Stimulated activated naive CD4-positive, alpha-beta T cell treated with Interleukin-2 at 50 U/mL for 16 hours (primary cell): ENCODE measurements at places on chromosomes 5 and 9.

- DNase-seq = no peak
These were observed 83.5 kb upstream of the HSPA9 start for GRCh38 chr5:138658676-138659075.

GRCh38 chr9:8822667-8823025 lies 1023.1 kb upstream of the DMAC1 start:
- no peak for DNase-seq

- no peak for DNase-seq
These were observed 24.6 kb downstream of the PDZD2 start for GRCh38 chr5:31663519-31663918.

GRCh38 chr5:116275282-116275681 lies 190.5 kb downstream of the COMMD10 start:
- DNase-seq = no peak

DNA sequence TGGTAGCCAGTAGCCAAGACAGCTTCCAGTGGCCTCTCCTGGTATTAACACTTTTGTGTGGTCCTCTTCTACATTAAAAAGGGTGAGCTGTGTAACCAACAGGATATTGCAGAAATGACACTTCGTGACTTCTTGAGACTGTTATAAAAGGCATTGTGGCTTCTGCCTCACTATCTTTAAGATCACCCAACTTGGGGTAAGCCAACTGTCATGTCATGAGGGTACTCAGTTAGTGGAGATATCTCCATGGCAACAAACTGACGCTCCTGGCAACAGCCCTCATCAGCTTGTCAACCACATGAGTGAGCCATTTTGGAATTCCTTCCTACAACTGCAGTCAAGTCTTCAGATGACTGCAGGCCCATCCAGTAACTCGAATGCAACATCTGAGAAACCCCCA lies 121.7 kb downstream of the DEPDC1B start:
- DNase-seq = no peak

DNA sequence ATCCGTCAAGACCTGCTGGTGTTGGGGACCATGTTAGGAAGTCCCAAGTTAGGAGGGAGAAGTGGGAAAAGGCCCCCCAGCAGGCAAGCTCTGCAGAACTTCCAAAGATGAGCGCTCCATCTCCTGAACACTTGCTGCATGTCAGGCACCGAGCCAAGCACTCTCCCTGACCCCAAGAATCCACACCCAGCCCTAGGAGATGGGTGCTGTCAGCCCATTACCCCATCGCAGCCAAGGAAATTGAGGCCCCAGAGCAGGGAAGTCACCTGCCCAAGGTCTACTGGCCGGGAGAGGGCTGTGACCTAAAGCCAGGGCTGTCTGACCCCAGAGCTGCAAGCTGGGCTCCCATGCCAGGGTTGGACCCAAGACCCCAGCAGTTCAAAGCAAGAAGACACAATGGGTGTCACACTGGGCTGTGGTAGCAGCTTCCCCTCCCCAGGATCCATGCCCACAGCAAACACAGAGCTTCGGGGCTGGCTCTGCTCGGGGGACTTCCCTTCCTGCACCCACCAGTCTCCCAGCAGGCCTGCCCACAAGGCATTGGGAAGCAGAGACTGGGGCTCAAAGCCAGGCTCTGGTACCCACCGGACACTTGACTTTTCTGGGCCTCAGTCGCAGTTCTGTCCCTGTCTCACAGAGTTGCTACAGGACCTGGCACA lies 13.5 kb downstream of the EEIG1 start:
- DNase-seq = no peak

DNA sequence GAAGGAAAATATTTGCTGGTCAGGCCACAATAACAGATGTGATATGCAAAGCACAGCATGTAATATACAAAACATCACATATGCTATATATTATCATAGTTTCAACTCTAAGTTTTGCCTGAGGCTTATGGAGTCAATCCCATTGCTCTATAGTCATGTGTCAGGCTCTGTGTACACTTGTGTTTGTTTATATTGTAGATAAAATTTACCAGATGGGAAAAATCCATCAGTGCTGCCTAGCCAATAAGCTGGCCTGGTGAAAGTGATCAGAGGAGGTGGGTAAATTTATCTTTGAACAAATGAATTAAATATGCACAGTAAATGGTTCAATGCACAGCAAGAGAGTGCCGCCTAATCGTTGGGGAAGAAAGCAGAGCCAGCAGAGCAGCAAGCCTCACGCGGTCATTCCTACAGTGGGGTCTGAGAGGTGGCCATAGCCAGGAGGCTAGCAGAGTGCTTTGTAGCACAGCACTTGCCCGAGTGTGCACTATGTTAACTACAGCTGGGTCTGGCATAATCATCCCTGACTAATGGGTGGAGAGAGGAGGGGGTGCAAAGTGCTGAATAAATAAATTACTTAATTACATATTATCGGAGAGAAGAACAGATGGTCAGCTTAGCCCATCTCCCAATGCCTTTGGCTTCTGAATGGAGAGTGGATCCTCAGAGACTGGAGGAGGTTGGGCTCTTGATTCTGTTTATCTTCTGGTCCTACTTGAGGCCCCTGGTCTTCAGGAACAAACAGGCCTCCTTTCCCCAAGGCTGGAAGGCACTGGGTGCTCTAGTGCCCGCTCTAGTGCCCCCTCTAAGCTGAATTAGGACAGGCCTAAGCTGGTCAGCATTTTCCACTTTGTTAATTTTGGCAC lies 153.5 kb downstream of the MAT2B start:
- no peak for DNase-seq

DNA sequence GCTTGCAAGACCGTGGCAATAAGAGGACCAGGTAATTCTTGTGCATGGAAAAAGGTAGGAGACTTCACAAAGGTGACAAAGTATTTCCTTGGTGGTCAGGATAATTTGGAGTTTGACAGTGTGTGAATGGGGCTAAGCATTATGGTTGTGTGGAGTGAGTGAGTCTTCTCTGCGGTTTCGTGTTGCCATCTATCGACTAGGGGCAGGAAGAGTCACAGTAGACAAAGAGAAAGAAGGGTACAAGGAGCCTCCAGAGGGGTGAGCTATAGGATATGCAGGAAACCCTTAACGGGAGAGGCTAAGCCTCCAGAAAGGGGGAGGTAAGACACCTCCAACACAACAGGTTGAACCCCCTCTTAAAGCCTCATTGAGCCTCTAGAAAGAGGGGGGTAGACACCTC lies 64.0 kb upstream of the RANBP6 start:
- no peak for DNase-seq

GRCh38 chr5:116747881-116748280 lies 173.3 kb upstream of the SEMA6A start:
- no peak for DNase-seq

DNA sequence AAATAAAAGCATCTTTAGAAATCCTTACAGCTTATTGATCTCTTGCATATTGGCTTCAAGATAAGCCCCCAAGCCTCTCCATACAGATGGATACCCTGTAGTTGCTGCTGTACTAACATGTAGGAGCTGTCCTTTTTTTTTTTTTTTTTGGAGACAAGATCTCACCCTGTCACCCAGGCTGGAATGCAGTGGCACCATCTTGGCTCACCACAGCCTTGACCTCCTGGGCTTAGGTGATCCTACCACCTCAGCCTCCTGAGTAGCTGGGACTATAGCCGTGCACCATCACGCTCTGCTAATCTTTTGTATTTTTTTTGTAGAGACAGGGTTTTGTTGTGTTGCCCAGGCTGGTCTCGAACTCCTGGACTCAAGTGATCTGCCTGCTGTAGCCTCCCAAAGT lies 35.4 kb downstream of the SNX30 start:
- DNase-seq = no peak

GRCh38 chr5:137731176-137731575 lies 4.7 kb downstream of the KLHL3 start:
- DNase-seq = no peak

- no peak for DNase-seq
These were observed 36.0 kb upstream of the NPM1 start for GRCh38 chr5:171351536-171352073.

- no peak for DNase-seq
These were observed 218.7 kb downstream of the TRPM3 start for GRCh38 chr9:70902692-70903131.

DNA sequence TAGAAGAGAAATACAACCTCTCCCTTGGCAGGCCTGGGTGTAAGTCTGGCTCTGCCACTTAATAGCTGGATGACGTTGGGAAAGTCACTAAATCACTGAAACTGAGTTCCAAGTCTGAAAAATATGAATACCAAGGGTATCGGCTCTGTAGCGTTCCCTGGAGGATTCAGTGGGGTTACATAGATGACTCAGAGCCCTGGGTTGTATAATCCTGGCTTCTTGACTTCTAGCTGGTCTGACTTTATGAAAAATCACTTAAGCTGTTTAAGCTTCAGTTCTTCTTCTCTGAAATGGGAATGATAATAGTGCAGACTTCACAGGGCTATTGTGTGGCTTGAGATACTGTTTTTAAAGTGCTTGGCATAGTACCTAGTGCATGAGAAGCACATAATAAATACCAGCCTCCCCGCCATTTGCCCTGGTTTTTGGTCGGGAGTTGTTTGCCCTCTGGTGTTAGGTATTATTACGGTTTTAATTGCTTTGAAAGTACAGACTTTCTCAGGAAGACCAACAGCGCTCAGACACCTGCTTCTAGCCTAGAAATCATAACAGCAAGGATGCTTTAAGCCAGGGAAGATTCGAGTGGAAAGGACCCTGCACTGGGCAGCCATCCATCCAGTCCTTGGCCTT lies 43.0 kb downstream of the CYFIP2 start:
- no peak for DNase-seq

- DNase-seq = no peak
These were observed 11.0 kb downstream of the SNAPC3 start for GRCh38 chr9:15433661-15434060.

- no peak for DNase-seq
These were observed 150.6 kb downstream of the FRMD3 start for GRCh38 chr9:83387401-83388185.

GRCh38 chr5:174720612-174721529 lies 3.5 kb upstream of the MSX2 start:
- no peak for DNase-seq

DNA sequence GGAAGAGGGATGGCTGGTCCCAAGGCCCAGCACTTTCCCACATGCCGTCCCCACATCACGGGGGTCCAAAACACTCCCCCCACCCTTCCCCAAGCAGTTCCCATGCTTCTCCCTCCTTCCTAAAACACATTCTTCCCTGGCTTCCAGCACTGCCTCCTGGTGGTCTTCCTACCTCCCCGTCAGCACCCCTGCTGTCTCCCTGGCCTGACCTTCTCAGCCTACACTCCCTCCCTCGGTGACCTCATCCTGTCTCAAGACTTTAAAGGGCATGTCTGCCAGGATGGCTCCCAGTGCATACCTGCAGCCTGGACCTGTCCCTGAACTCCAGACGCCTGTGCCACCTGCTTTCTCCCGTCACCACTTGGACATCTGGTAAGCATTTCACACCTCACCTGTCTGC lies 4.3 kb upstream of the NCS1 start:
- DNase-seq = no peak

DNA sequence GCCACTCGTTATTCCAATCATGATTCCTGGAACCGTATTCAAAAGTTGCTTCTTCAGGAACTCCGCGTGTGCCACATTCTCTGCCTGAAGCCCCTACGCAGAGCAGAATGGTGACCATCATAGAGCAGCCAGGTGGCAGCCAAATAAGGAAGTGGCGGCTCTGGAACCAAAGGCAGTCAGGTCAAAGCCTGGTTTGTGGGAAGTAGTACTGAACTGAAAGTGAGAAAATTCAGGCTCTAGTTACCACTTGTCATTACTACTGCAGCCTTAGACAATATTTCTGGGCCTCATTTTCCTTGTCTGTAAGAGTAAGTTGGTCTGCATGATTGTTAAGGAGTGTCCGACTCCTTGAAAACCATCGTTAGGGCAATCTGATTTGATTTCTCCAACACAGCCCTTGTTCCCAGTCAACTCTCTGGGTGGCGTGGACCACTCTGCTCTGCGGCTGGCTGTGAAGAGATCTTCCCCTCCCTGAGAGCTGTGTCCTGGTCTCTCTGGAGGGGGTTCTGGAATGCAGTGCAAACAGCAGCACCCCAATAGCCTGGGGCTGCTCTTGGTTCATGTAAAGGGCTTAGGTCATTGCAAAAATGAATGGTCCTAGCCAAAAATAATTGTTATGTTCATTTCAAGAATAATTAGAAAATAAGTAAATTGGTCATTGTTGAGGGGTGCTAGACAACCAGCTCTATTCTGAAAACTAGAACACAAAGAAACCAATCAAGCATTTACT lies 102.4 kb downstream of the MED27 start:
- no peak for DNase-seq

GRCh38 chr9:116491659-116492058 lies 195.4 kb upstream of the TRIM32 start:
- no peak for DNase-seq

DNA sequence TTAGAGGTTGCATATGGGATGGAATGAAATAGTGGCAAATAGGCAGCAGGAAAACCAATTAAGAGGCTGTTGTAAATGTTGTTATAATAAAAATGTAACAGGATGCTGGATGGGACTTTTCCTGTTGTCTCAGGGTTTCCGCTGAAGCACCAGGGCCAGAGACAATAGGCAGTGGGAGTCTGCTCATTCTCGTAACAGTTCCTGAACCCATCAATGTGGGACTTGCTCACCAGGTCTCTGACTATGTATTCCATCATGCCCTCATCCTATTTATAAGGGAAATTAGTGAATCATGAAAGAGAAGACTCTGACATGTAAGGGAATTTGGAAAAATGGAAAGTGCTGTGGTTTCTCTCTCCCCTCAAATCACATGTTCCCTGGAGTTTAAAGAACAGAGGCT lies 23.5 kb upstream of the SSBP2 start:
- no peak for DNase-seq

DNA sequence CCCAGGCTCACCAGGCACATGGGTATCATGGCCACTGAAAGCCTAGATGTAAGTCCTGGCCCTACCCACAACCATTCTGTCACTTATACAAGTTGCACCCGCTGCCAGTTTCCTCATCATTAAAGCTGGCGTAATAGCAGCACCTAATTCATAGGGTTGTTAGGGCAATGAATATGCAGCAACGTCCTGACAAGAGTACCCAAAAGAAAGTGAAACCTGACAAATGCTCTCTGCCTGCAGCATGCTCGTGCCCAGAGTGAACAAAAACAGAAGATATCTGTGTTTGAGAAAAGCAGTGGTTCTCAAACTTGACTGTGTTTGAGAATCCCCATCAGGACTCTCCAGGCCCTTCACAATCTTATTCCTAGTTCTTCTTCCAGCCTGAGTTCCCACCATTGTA lies 632.4 kb downstream of the SEMA5A start:
- no peak for DNase-seq

GRCh38 chr5:35476036-35476435 lies 141.6 kb upstream of the SPEF2 start:
- no peak for DNase-seq

DNA sequence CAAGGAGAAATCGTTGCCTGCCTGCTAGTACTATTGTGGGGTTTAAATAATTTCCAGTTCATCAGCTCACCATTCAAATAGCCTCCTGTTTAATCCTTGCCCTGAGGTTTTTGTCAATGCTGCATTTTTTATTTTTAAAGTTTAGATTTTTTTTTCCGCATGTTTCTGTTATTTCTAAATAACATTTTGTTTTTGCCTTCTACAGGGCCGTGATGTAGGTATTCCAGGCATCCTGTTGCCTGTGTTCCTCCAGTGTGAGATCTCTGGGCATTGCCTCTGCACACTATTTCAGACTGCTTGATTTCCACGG lies 124.3 kb downstream of the HSD17B3 start:
- DNase-seq = no peak
